ENCODE measurements at places on chromosomes 3 and 15.

- H3K4me1 ChIP-seq, result peaks cover 22% of the 10 kb centered on the region
- peaks cover 4% of the 10 kb centered on the region for H3K27me3 ChIP-seq
- H3K36me3 ChIP-seq, result peaks cover 41% of the 10 kb centered on the region
- no peak overlapping the region for H3K4me3 ChIP-seq
- H3K27ac ChIP-seq, result no peak overlapping the region
Observed at GRCh38 chr15:85592148-85592547, 202.6 kb downstream of the KLHL25 start.

DNA sequence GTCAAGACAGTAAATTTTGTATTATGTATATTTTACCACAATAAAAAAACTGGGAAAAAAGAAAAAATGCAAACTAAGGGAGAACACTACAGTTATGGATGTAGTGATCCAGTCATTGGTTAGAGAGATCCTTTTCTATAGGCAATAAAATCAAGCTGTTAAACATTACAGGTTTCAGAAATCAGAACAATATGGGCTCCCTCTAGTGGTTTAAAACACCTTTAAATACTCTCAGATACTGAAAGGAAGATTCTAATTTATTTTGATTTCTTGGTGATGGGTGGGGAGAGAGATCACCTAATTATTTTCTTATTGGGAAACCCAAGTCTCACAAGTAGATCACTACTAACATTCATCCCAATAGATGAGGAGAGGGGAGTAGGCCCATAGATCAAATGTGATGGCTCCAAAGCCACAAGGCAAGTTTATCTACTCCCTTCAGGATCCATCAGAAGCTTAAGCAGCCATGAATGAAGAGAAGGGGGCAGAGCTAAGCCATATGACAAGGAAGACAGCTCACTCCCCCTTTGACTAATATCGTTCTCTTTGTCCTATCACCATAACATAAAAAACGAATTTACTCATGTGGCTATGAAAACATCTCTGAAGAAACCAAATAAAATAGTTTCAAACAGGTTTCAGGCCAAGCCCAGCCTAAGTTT, 118.6 kb downstream of the ANO10 start:
- H3K27me3 ChIP-seq, result no peaks in the 10 kb centered on the region
- H3K27ac ChIP-seq, result no peak overlapping the region
- no peak overlapping the region for H3K4me3 ChIP-seq
- DNase-seq, result no peak
- peaks cover 4% of the 10 kb centered on the region for H3K36me3 ChIP-seq
- peaks cover 14% of the 10 kb centered on the region for H3K4me1 ChIP-seq

- H3K36me3 ChIP-seq, result peaks cover 74% of the 10 kb centered on the region
- peaks cover 6% of the 10 kb centered on the region for H3K4me1 ChIP-seq
- no peak overlapping the region for H3K4me3 ChIP-seq
Observed at GRCh38 chr3:138587374-138587773, 6.7 kb downstream of the CEP70 start.

- H3K4me3 ChIP-seq, result no peak overlapping the region
- no peaks in the 10 kb centered on the region for H3K27me3 ChIP-seq
- H3K4me1 ChIP-seq, result peaks cover 29% of the 10 kb centered on the region
- H3K27ac ChIP-seq, result no peak overlapping the region
Observed at GRCh38 chr15:33009603-33010002, 184.9 kb downstream of the FMN1 start.

Data from nephron progenitor cell (in vitro differentiated cells).